ENCODE measurements at places on chromosomes 5 and 9. TPM values are rescaled to one million over a fixed set of nuclear protein-coding genes. Genes with fewer than 3 reads are reported as not detected.

- no peak for DNase-seq
These were observed 16.8 kb downstream of the IRX4 start for GRCh38 chr5:1865948-1866347.

DNA sequence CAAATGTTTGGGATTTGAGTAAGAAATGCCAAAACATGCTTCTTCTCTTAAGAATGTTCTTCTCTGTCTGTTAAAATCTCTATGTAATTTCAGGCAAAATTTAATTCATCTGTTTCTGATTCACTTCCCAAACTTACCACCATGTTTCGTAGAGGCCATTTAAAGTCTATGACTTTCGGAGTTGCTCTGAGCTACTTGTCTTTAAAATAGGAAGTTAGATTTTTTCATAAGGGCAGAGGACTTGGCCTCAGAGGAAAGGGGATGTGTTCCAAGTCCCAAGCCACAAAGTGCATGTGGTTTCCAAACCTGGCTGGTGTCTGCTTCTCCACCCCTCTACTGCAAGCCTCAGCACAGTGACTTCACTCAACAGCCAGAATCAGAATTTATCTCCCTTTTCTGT, 111.3 kb upstream of the ADRA1B start:
- DNase-seq: peak; percentile 54

DNA sequence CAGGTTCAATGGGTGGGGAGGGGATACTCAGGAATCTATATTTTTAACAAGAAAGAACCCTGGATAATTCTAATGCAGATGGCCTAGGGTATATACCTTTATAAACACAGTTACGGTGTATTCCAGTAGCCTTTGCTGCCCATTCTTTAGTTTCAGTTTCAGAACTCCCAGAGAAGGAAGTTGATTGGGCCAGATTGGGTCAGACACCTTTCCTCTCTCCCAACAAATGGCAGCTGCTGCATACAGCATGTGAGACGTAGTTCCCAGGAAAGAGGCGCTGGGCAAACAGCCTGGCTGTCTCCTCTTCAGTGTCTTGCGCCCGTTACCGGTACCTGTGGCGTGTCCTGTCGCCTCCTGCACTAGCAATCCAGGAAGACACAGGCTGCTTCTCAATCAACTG, 20.4 kb downstream of the ACO1 start:
- DNase-seq: no peak

DNA sequence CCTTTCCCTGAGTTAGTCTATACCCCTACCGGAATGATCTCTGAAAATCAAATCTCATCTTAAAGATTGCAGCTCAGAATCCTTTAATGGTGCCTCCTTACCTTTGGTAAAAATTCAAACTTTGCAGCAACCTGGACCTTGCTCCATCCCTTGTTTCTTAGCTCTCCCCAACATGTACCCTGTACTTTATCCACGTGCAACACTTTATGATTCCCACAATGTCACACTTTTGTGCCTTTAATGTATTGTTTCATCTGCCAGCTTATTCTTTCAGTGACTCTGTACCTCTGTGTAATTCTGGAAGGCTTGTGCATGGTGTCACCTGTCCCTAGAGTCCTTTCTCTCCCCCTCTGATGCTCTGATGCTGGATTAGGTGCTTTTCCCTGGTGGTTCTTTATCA, 9.5 kb downstream of the ACO1 start:
- DNase-seq: no peak

CAST gene
- total RNA-seq: 247 TPM
